Neural progenitor cell (in vitro differentiated cells): ENCODE measurements at places on chromosomes 2 and 18. TPM values are rescaled to one million over a fixed set of nuclear protein-coding genes. Genes with fewer than 3 reads are reported as not detected.

GRCh38 chr2:170324640-170325046 lies 146.7 kb downstream of the MYO3B start:
- H3K27ac ChIP-seq, result no peak overlapping the region
- H3K36me3 ChIP-seq, result no peaks in the 10 kb centered on the region
- H3K27me3 ChIP-seq, result no peaks in the 10 kb centered on the region

DNA sequence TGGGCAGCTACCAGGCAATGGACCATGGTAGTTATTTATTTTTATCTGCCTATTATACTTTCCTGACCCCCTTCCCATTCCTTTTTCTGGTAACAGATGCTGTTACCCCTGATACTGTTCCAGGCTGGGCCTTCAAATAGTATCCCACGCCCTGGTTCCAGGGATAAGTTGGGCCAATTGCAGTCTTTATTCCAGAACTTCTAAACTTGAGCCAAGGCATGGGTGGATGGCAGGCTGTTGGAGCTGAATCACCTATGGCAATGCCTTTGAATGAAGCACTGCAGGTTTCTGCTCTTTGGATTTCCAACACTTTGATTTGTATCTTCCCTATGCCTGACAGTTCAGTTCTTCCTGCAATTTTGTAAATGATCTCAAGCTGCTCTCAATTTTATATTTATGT lies 99.2 kb upstream of the LHCGR start:
- DNase-seq, result no peak
- H3K4me3 ChIP-seq, result no peak overlapping the region
- H3K4me1 ChIP-seq, result no peaks in the 10 kb centered on the region

GRCh38 chr2:231043796-231044195 lies 6.5 kb downstream of the C2orf72 start:
- no peaks in the 10 kb centered on the region for H3K36me3 ChIP-seq
- no peak overlapping the region for H3K4me3 ChIP-seq

GRCh38 chr2:30860726-30861125 lies 53.5 kb upstream of the CAPN13 start:
- no peaks in the 10 kb centered on the region for H3K27me3 ChIP-seq
- H3K36me3 ChIP-seq, result no peaks in the 10 kb centered on the region
- no peak for DNase-seq
- no peak overlapping the region for H3K4me3 ChIP-seq

Gene C2orf76
- 13.4 and 16.8 TPM in 2 replicates for total RNA-seq
